ENCODE measurements at places on chromosomes 3 and 15.

- DNase-seq = peak; percentile 92
These were observed 15.9 kb downstream of the RPLP1 start for GRCh38 chr15:69468241-69469121.

DNA sequence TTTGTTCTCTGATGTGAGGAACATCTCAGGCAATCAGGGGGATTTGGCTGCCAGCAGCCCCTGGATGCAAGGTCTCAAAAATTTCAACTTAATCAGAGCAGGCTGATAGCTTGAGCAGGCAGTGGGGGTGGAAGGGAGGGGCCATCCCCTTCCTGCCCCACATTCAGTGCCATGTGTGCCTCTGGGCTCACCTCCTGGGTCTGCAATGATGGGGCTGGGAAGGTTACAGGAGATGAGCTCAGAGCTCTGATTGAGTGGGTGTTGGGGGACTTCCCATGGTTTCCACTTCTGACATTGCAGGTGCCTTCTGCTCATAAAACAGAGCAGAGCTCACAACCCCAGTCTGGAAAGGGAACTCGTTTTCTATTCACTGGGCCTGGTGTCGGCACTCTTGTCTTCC, 37.0 kb downstream of the PARP16 start:
- DNase-seq = no peak

GRCh38 chr15:68000754-68001153, 53.4 kb upstream of the PIAS1 start:
- DNase-seq = no peak

DNA sequence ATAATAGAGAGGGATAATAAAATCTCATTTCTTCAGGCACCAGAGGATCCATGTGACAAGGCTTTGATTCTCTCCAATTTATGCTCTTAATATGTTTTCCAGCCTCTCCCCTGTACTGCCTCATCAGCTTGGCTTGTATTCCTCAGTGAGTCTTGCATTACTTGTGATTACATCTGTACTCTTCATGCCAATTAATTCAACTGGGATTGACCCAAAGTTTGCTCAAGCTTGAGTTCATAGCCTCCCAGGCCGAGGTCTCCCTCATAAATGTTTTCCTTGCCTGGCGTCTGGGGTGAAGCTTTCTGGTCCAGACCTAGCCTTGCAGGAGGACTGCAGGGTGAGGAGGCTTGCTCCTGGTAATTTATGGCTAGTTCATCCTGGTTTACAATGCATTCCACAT, 146.9 kb downstream of the CHST2 start:
- no peak for DNase-seq

DNA sequence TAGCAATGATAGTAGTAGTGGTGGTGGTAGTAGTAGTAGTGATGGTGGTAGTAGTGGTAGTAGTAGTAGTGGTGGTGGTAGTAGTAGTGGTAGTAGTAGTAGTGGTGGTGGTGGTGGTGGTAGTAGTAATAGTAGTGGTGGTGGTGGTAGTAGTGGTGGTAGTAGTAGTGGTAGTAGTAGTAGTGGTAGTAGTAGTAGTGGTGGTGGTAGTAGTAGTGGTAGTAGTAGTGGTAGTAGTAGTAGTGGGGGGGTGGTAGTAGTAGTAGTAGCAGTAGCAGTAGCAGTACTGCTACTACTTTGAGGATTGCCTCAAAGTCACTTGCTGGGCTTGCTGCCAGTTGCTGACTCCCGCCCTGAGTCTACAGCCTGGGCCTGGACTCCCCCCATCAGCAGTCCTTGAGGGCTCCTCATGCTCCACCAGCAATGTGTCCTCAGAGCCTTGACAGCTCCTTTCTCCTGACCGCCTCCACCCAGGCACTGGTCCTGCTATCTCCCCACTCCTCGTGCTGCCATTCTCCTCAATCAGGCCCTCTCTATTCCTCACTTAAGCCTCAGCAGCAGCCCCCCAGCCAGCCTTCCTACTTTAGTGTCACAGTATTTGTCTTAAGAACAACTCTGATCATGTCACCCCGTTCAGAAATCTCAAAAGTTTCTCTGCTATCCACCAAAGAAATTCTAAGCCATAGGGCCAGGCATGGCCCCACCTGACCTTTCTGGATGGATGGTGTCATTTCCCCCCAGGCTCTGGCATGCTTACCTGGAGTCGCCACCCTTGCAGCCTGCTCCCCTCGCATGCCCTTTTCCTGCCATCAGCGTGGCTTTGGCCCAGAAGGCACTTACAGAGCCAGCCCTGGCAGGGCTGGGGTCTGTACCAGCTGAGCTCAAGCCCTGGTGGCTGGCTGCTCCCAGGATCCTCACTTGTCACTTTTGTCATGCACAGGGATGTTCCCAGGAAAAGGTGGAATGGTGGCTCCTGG, 45.6 kb downstream of the DLEC1 start:
- no peak for DNase-seq

- DNase-seq = no peak
These were observed 112.7 kb downstream of the SNRK start for GRCh38 chr3:43399034-43399433.

- DNase-seq = no peak
These were observed 235.4 kb downstream of the XXYLT1 start for GRCh38 chr3:195035345-195036202.

DNA sequence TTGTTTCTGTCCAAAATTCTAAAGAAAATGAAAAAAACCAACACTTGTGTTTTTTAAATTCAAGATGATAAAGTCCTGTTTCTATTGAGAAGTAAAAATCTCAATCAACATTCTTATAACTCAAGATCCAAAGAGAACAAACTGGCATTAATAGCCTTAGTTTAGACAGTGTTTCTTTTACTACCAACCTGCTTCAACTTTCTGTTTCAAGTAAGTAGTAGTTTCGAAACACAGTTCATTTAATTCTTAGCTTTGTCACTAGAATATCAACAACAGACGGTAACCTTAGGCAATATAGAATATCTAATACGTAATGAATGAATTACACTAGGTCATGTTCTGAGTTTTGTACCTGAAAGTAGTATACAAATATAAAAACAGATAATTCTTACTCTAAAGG, 23.7 kb downstream of the CIP2A start:
- no peak for DNase-seq

GRCh38 chr3:24513463-24513862, 18.8 kb upstream of the THRB start:
- no peak for DNase-seq

GRCh38 chr3:12966847-12967605, 106.2 kb downstream of the IQSEC1 start:
- no peak for DNase-seq

GRCh38 chr3:144743225-144743668, 771.6 kb downstream of the DIPK2A start:
- no peak for DNase-seq

GRCh38 chr15:55673287-55673686, 69.7 kb downstream of the PRTG start:
- DNase-seq = no peak

DNA sequence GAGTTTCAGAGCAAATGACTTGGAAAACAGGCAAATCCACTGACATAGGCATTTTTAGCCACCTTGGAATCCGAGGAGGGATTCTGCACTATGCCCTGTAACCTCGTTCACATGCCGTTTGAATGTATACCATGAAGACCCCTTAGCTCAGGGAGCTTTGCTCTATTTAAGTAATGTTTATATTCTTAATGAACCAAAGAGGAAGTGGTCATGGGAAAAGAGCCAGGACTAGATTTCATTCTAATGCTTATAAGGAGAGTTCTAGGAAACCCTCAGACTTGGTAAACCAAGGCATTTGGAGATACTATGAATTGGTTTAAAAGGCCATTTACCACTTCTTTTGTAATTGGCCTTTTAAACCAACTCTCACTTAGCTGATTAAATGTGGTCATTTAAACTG, 178.9 kb downstream of the IGF1R start:
- no peak for DNase-seq

- DNase-seq = no peak
These were observed 348.1 kb downstream of the SV2B start for GRCh38 chr15:91447991-91448644.

DNA sequence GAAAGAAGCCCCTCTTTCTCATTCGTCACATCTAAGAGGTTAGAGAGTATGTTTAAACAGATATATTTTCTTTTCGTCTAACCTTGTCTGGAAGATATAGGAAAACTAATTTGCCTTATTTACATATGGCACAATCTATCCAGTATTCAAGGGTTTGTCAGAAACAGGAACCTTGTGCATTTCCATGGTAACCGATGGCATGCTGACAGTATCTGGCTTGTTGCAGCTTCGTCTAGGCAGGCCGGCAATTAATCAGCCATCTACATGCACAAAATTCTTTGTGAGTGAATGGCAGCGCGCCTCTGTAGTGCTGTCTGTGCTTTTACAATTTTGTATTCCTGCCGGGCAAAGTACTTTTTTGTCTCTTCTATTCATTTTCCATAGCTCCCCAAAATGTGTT, 294.0 kb upstream of the SOX2 start:
- no peak for DNase-seq

DNA sequence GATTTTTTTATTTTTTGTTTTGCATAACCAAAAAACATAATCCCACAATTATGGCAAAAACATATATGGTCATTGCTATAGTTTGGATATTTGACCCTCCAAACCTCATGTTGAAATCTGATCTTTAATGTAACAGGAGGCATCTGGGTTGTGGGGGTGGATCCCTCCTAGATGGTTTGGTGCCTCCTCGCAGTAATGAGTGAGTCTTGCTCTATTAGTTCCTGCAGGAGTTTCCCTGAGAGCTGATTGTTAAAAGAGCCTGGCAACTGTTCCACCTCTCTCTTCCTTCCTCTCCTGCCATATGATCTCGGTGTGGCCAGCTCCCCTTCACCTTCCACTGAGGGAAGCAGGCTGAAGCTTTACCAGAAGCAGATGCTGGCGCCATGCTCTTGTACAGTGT, 33.2 kb upstream of the TRIM59 start:
- peak; percentile 4 for DNase-seq

DNA sequence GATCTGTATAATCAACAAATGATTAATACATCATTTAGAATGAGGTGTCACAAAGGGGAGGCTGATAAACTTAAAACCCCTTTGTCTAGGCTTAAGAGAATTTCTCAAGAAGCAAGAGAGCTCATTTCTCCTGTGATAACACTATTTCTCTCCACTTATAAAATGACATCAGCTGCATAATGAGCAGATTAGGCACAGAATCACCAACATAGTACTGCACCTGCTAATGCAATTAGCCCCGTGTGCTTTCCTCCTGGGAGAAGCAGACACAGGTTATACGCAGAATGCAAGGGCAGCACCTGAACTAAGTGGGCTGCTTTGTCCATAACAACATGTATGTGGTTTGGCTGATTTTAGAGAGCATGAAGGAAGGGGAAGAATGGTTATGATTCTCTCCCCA, 515.3 kb upstream of the CFAP20DC start:
- peak; percentile 63 for DNase-seq

- DNase-seq = no peak
These were observed 223.2 kb downstream of the MTHFS start for GRCh38 chr15:79673416-79674123.

DNA sequence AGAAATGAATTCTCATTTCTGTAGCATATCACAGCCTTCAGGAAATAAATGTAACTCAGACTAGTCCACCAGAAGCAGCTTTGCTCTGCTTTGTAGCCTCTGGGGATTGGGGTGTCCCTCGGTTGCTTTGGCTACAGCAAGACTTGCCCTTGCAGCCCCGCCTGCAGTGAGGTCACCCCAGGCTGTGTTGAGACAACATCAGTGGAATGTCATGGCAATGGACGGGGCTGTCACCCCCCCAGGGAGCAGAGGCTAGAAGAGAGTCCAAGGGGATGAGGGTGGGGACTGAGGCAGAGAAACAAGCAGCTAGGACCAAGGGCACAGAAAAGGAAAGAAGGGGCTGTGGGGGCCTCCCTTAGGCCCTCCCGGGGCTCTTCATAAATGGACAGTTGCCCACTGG, 854 bp downstream of the CLEC3B start:
- no peak for DNase-seq

DNA sequence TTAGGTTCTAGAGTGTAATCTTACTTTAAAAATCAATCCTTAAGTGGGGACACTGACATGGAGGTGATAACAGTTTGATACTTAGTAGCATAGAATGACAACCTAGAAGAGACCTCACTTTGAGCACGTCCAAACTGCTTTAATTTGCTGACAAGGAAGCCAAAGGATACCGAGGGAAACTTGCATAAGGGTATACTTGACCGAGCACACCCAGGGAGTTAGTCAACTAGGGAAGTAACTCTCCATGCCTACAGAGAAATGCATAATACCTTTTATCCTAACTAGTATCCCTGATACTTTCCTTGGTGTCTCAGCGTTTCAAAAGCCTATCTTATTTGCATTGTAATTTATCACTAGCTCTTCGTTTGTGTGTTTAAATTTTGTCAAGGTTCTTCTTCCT, 5.5 kb upstream of the TPRG1 start:
- no peak for DNase-seq

DNA sequence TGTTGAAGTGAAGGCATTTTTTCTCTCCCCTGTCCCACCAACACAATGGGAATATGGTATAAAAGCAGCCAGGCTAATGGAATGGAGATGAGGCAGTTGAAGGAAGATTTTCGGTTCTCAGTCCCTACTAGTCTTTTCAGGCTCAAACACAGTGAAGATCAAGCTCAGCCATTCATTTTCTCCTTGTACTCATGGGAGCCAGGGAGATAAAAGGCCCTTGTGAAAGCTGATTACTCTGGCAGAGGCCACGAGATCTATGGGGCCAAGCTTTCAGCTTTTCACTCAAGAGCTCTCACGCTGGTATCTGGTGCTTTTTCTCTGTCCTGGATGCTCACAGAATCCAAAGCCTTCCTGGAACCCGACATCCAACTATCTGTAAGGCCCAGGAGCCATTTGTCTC, 14.5 kb upstream of the FAN1 start:
- DNase-seq = no peak

DNA sequence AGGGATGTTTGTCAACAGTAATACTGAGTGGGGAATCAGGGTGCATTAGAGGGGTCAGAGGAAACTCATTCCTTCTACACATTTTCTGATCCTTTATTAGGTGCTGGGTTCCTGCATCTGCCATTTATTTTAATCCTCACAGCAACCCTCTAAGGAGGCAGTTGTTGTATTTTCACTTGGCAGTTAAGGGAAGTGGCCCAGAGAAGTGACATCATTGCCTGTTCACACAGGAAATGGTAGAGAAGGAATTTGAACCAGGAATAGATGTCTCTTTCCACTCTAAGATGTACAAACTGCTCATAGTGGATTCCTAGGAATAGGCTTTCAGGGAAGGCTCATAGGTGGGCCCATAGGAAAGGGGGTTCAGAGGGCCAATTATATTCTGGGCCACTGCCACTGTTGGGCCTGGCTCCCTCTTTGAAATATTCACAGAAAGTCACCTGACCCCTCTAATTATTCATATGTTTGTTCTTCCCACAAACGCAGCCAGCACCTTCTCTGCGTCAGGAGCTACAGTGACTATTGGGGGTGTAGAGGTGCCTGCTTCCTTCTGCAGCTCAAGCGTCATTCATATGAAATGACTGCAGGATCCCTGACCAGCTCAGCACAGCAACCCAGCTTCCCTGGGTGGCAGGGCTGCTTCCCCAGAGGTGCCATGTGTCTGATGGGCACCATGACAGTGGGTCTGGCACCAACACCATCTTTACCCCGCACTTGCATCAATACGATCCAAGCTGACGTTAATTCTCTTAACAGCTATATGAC, 163.9 kb upstream of the SMAD3 start:
- DNase-seq = peak; percentile 53

Data from NCI-H69 (cell line).